Stimulated activated CD8-positive, alpha-beta memory T cell treated with anti-CD3 and anti-CD28 coated beads, Interleukin-4, amount 100 ng/mL, for 24 hours (primary cell): ENCODE measurements at places on chromosomes 7 and 10.

- DNase-seq: no peak
These were observed 74.5 kb downstream of the CCDC6 start for GRCh38 chr10:59831658-59832503.

- no peak for DNase-seq
These were observed 560.8 kb downstream of the POM121L12 start for GRCh38 chr7:53596230-53596629.

DNA sequence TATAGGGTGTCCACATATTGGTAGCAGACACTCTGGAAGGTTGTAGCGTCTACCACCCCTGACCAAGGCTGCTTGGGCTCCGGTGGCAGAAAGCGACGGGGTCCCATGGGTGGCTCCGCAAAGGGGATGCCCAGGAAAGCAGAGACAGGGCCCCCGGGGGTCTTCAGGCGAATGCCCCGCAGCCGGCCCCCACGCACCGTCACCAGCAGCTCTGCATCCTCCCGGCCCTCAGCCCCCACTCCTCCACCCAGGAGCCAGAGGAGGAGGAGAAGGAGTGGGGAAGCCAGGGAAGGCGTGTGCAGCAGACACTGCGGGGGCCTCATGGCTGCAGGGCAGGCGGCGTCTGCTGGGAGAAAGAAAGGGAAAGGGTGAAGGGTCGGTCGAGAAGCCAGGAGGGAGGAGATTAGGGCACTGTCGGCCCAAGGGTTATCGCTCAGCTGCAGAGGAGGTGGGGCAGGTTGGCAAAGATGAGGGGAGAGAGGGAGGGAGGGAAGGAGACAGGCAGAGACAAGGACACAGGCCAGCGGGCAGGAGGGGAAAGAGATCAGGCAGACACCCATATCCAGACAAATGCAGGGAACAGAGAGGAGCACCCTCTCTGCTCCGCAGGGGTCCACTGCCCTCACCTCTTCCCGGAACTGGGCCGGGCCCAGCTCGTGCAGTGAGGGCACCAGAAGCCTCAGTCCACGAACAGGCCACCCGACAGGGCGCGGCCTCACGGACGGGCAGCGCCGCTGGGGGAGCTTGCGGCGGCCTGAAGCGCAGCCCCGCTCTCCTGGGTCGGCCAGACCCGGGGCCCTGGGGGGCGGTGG, 1.6 kb downstream of the ACHE start:
- DNase-seq: no peak

GRCh38 chr7:42448901-42449300, 211.9 kb upstream of the GLI3 start:
- no peak for DNase-seq

DNA sequence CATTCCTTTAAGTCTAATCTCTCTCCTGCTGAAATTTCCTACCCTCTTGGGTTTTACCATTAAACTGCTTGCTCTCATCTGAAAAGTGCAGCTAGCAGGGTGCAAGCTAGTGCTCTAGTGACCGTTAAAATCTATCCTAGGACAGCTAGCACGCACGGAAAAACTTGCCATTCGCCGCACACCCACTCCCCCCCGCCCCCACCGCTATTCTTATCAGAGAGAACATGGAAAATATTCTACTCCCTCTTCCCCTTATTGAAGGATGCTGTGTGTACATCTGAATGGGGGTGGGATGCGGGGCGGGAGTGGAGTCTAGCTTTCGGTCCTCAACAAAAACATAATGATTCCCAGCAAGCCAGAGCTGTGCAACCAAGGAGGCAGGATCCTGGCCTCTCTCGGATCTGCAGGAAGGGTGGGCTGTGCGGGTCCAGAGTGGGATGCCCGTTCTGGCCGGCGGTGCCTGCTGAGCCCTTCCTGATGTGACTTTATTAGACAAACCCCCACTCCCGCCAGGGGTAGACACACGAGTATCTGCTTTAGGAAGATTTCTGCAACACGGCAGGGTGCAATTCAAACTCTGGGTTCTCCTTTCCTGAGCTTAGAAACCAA, 1.1 kb upstream of the ADRA2A start:
- no peak for DNase-seq

DNA sequence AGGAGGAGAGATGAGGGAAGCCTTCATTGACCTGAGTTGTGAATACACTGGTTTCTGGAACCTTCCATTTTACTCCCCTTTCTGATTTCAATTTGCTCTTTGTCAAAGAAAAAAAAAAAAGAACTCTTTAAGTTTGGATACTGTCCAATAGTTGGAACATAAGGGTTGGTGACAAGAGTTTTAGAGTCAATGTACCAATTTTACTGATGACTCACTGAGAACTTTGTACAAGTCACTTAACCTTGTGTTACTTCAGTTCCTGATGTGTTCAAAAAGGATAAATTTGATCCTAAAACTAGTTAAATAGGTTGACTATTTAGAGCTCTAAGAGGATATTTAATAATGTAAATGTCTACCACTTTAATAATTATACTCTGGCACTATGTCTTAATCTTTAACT, 4.1 kb upstream of the CDK14 start:
- no peak for DNase-seq

DNA sequence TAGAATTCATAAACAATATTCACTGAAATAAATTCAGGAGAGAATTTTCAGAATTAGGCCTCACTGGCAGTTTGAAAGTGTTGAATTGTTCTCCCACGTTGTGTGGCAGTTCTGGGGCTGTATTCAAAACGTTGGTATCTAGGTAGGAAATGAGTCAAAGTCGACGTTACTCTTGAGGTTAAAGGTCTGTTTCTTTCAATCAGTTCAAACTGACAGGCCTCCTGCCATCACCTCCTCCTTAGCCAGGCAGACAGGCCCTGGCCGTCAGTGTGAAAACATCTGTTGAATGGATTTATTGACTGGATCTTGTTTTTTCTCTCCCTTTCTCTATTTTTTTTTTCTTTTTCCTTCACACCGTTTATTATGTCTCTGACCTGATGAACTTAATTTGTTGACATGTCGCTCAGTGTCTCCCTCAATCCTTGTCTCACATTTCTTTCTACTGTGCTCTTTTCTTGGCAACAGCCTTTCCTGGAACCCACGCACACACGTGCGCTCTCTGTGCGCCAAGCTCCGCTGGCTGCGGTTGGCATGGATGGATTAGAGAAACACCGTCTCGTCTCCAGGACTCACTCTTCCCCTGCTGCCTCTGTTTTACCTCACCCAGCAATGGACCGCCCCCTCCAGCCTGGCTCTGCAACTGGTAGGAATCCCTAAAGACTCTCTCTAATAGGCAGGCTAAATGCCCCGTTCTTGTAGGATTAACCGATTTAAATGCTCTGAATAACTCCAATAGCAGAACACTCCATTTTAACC, 231.7 kb downstream of the HDAC9 start:
- DNase-seq: no peak

DNA sequence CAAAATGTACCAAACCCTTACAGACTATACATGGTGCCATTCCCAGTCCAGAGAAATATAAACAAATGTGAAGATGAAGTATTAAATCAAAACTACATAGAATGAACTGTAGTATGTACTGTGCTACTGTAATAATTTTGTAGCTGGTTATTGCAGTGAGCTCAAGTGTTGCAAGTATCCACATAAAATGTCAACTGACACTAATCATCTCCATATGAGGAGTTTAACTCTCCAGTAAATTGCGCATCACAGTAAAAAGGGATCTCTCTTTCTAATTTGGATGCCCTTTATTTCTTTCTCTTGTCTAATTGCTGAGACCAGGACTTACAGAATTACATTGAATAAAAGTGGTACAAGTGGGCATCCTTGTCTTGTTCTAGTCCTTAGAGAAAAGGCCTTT, 165.5 kb downstream of the CPED1 start:
- DNase-seq: no peak

- no peak for DNase-seq
These were observed 6.4 kb downstream of the CARD11 start for GRCh38 chr7:3037259-3037658.

- no peak for DNase-seq
These were observed 22.4 kb downstream of the KCNH2 start for GRCh38 chr7:150955519-150956394.

GRCh38 chr7:142188846-142189245, 69.0 kb downstream of the PRSS58 start:
- no peak for DNase-seq

DNA sequence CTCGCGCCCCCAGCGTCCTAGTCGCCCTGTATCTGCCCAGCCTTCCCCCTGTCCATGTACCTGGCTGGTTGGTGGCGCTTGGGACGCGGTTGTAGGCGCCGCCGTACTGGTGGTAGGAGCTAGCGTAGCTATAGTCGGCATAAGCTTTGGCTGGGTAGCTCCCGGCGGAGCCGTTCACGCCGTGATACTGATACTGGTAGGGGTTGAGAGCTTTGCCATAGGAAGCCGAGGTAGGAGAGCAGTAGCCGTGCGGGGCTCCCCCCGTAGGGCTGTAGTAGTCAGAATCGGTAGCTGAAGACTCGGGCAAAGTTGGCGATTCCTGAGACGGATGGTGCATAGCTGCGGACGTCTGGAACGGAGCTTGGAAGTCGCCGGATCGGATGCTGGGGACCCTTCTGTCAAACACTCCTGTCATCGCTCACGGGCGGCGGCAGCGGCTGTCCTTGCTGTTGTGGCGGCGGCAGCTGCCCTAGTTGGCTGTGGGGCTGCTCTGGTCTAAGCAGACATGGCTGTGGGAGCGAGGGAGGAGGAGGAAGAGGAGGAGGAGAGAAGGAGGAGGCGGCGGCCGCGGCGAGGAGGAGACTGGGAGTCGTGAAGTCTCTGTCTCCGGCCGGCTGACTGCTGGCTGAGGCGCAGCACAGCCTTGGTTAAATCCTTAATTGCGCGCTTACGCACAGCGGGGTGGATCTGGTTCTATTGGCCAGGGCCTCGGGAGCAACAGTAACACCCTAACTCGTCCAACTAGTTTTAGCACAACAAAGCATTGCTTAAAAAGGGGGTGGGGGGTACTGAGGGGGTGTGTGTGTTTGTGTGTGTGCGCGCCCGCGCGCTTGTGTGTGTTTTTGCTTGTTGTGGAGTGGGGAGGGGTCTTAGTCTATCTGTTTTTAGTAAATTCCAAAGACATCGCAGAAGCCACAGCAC, at the start of gene DLX5:
Gene DLX5 (minus strand): TSS at position 623 of the 921 bp plus-strand sequence. CDS start 208 bp downstream, at position 415.
- no peak for DNase-seq

- no peak for DNase-seq
These were observed 27.8 kb downstream of the GSDME start for GRCh38 chr7:24729365-24730017.

- no peak for DNase-seq
These were observed 15.8 kb upstream of the DNMBP start for GRCh38 chr10:100025576-100025975.

DNA sequence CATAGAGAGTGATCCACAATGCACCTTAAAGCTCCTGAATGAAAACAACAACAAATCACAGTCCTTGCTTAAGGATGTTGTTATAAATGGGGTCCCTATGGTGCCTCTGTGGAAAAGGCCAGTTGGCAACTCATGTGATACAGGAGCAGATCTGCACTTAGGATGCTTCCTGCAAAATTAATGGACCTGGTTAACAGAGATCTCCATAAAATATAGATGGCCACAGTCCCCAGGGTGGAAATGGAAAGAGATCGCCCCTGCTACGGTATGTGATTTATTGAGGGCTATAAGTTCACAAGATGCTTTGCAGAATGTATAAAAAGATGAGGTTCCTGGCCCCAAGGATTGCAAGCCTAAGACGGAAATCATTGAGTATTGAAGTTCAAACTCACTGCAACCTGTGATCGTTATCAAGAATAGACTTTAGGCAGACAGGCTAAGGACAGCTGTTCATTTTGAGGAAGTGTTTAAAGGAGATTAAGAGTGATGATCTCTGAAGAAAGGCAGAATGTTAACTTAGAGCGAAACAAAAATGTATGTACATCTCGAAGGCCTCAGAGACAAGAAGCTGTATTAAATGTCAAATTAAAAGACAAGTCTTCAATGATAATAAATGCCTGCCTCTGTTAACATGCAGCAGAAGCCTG, 174.1 kb upstream of the PLPP4 start:
- no peak for DNase-seq

GRCh38 chr7:8549046-8549445, 115.6 kb downstream of the NXPH1 start:
- DNase-seq: no peak

DNA sequence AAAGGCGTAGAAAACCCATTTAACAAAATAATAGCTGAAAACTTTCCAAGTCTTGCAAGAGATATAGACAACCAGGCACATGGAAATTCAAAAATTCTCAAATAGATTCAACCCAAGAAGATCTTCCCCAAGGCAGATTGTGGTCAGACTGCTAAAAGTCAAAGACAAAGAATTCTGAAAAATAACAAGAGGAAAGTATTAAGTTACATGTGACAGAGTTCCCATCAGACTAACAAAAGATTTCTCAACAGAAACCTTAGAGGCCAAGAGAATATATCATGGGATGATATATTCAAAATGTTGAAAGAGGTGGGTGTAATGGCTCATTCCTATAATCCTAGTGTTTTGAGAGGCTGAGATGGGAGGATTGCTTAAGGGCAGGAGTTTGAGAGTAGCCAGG, 59.8 kb downstream of the TMEM178B start:
- DNase-seq: no peak

DNA sequence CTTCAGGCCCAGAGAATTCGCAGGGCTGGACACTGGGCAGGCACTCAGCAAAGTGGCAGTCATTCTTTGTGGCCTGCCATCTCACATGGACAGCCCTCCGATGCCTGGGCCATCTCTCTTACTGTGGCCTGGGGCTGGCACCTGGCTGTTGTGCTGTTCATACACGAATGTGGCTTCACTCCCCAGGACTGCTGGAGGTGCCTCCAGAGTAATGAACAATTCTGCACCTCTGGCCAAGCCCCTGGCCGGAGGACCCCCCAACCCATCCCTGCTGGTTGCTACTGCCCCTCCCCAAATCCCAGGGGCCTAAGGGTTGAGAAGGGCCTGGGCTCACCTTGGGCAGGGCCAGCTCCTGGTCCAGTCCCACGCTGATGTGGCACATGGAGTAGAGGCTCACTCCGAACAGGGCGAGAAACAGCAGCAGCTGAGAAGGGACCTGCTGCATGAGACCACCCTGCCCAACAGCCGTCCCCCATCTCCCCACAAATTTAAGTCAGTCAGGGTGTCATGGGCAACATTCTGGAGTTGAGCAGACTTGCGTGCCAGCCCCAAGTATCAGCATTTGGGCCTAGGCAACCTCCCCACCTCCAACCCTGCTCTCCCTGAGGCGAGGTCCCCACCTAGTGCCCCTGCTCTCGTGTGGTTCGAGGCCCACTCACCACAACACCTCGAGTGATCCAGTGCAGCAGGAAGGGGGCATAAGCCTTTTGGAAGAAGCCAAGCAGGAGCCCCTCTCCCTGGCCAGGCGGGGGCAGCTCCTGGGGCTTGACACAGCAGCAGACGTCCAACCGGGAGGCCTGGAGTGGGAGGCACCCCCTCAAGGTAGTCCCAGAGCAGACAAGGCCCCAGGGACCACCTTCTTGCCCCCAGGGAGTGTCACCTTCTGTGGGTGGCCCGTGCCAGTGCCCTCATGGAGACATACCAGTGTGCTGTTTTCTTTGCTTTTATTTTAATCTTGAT, 9.4 kb downstream of the NPC1L1 start:
- DNase-seq: no peak

GRCh38 chr10:89981891-89982290, 280.5 kb downstream of the KIF20B start:
- no peak for DNase-seq

GRCh38 chr10:18786478-18786877, 127.2 kb downstream of the ARL5B start:
- DNase-seq: no peak

- no peak for DNase-seq
These were observed 26.3 kb downstream of the DENND11 start for GRCh38 chr7:141675436-141676215.
